Activated naive CD8-positive, alpha-beta T cell treated with anti-CD3 and anti-CD28 coated beads, Interleukin-2, amount 10 ng/mL, durations not matched to agents 7 days and 5 days (primary cell): ENCODE measurements at places on chromosomes 6 and 20. TPM values are rescaled to one million over a fixed set of nuclear protein-coding genes. Genes with fewer than 3 reads are reported as not detected.

DNA sequence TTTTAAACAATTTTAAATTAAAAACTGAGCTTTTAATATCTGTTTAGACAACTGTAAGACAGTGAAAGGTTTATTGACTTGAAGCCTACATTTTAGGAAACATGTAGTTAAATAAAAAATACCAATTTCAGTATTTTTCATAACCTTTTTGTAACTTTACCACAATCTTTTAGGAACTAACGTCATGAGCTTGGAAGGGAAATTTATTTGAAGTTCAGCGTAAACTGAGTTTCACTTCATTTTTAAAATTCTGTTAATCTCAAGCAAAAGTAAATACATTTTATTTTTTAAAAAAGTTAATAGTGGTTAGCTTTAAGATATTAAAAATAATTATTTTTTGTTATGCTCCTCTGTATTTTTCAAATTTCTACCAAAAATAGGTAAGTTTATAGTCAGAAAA lies 5.5 kb downstream of the CST7 start:
- peaks cover 38% of the 10 kb centered on the region for H3K4me1 ChIP-seq
- no peak for DNase-seq
- no peaks in the 10 kb centered on the region for H3K27me3 ChIP-seq
- peak overlapping the region; percentile 57 for H3K4me3 ChIP-seq
- H3K27ac ChIP-seq = peak overlapping the region; percentile 80

- H3K27me3 ChIP-seq = no peaks in the 10 kb centered on the region
- peak overlapping the region; percentile 81 for H3K27ac ChIP-seq
- H3K36me3 ChIP-seq = no peaks in the 10 kb centered on the region
- DNase-seq = no peak
- H3K4me3 ChIP-seq = peak overlapping the region; percentile 67
Measured at GRCh38 chr6:107064579-107065065, 36.6 kb downstream of the MTRES1 start.

- no peak overlapping the region for H3K27ac ChIP-seq
- peaks cover 13% of the 10 kb centered on the region for H3K4me1 ChIP-seq
- no peak for DNase-seq
Measured at GRCh38 chr20:64176551-64176950, 12.3 kb downstream of the MYT1 start.

GRCh38 chr6:14883921-14884320 lies 361.9 kb upstream of the JARID2 start:
- no peaks in the 10 kb centered on the region for H3K36me3 ChIP-seq
- H3K4me3 ChIP-seq = no peak overlapping the region
- no peak for DNase-seq
- H3K27ac ChIP-seq = no peak overlapping the region

GRCh38 chr6:17865243-17865642 lies 122.2 kb downstream of the KIF13A start:
- no peak for DNase-seq
- H3K4me3 ChIP-seq = no peak overlapping the region
- peaks cover 32% of the 10 kb centered on the region for H3K27me3 ChIP-seq
- H3K36me3 ChIP-seq = no peaks in the 10 kb centered on the region
- no peaks in the 10 kb centered on the region for H3K4me1 ChIP-seq

DNA sequence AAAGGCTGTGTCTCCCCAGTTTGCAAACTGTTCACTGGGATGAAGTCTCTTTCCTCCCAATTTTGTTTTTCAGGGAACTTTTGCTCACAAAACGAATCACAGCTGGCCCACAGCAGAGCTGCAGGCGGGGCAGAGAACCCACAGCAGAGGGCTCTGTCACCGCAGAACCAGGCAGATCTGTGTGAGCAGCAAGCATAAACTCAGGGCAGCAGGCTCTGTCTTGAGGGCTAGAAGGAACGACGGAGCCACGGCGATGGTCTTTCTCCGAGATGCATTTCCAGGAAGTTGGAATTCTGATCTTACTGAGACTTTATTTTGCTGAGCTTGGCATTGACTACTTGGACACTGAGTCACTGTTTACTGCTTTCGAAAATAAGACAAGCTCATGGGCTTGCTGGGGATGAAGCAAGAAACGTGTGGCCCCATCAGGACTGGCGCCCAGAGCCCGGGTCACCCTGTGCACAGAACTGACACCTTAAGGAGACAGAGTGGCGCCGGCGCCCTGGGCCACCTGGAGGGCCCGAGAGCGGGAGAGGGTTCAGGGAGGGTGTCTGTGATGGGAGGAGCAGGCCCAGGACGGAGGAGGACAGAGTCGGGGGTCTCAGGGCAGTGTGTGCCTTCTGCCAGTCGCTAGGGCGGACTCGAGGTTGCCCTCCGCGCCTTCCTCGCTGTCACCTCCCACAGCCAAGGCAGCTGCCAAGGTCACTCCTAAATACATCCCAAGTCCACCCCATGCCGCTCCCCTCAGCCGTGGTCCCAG lies 106.3 kb upstream of the NXT1 start:
- no peak for DNase-seq
- peaks cover under 1% of the 10 kb centered on the region for H3K27me3 ChIP-seq
- no peaks in the 10 kb centered on the region for H3K36me3 ChIP-seq
- no peak overlapping the region for H3K4me3 ChIP-seq
- no peak overlapping the region for H3K27ac ChIP-seq
- no peaks in the 10 kb centered on the region for H3K4me1 ChIP-seq

DNA sequence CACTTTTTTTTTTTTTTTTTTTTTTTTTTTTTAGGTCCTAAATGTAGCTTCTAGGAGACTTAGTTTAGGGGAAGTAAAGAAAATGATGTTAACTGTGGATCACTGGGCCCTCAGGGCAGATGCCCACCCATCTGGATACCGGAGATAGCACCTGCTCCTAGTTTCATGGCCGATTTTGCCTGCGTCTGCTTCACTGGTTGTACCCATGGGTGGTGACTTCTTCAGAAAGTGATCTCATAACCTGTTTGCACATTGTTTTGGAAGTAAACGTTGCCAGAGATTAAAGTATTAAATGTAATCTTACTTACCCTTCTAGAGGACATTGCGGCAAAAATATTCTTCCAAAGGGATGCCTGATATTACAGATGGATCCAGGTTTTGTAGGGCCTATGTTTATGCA lies 79.8 kb upstream of the SGK1 start:
- H3K36me3 ChIP-seq = no peaks in the 10 kb centered on the region
- no peak overlapping the region for H3K4me3 ChIP-seq
- H3K4me1 ChIP-seq = peaks cover 9% of the 10 kb centered on the region
- peaks cover 2% of the 10 kb centered on the region for H3K27me3 ChIP-seq

GRCh38 chr6:106206905-106207304 lies 118.7 kb downstream of the ATG5 start:
- H3K27me3 ChIP-seq = no peaks in the 10 kb centered on the region
- H3K4me3 ChIP-seq = no peak overlapping the region
- peaks cover 50% of the 10 kb centered on the region for H3K36me3 ChIP-seq

- no peaks in the 10 kb centered on the region for H3K36me3 ChIP-seq
- no peak overlapping the region for H3K27ac ChIP-seq
- peak; percentile 81 for DNase-seq
- H3K27me3 ChIP-seq = peaks cover 87% of the 10 kb centered on the region
Measured at GRCh38 chr6:149925974-149926777, 3.3 kb upstream of the RAET1G start.

DNA sequence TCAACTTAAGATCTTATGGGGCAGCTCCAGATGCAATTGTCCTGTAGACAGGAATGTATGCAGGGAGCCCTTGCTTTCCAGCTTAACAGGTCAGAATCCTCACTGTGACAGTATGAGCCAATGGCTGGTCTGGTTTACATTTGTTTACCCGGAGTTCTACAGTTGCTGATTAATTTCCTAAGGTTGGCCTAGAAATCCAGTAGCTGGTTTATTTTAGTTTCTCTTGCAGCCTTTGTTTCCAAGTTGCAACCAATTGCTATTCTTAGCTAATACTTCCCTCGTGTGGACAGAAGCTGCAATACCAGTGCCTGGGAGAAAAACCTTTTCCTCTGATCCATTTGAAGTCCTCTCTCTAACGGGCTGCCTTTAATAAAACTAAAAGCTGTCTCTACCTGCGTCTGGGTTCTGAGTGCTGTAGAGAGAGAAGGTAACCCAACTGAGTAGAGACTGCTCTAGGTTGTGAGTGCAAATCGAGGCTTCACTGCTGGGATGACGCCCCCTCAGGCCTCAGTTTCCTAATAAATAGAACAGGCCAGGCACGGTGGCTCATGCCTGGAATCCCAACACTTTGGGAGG lies 45.9 kb downstream of the ZNF217 start:
- DNase-seq = no peak
- H3K36me3 ChIP-seq = no peaks in the 10 kb centered on the region
- H3K27me3 ChIP-seq = no peaks in the 10 kb centered on the region
- no peak overlapping the region for H3K27ac ChIP-seq
- no peak overlapping the region for H3K4me3 ChIP-seq
- peaks cover 3% of the 10 kb centered on the region for H3K4me1 ChIP-seq

- no peaks in the 10 kb centered on the region for H3K27me3 ChIP-seq
- no peak overlapping the region for H3K4me3 ChIP-seq
- H3K36me3 ChIP-seq = peaks cover 33% of the 10 kb centered on the region
- no peak for DNase-seq
Measured at GRCh38 chr6:38085031-38085430, 265.5 kb downstream of the ZFAND3 start.

DNA sequence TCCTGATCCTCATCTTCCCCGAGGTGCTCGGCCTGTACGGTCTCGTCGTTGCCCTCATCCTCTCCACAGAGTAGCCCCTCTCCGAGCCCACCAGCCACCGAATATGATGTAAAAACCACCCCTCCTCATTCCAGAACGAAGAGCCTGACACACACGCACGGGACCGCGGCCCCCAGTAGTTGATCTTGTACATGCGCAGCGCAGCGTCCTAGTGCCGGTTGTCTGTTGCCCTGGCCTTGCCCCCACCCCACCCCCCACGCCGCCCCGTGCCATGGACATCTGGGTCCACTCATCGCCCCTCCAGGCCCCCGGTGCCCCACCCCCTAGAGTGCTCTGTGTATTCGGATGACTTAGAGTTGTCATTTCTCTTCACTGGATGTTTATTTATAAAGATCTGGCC lies 5.2 kb upstream of the PRPH2 start:
- peaks cover 1% of the 10 kb centered on the region for H3K27me3 ChIP-seq
- peaks cover 13% of the 10 kb centered on the region for H3K4me1 ChIP-seq
- no peak for DNase-seq
- no peaks in the 10 kb centered on the region for H3K36me3 ChIP-seq
- peak overlapping the region; percentile 89 for H3K4me3 ChIP-seq

DNA sequence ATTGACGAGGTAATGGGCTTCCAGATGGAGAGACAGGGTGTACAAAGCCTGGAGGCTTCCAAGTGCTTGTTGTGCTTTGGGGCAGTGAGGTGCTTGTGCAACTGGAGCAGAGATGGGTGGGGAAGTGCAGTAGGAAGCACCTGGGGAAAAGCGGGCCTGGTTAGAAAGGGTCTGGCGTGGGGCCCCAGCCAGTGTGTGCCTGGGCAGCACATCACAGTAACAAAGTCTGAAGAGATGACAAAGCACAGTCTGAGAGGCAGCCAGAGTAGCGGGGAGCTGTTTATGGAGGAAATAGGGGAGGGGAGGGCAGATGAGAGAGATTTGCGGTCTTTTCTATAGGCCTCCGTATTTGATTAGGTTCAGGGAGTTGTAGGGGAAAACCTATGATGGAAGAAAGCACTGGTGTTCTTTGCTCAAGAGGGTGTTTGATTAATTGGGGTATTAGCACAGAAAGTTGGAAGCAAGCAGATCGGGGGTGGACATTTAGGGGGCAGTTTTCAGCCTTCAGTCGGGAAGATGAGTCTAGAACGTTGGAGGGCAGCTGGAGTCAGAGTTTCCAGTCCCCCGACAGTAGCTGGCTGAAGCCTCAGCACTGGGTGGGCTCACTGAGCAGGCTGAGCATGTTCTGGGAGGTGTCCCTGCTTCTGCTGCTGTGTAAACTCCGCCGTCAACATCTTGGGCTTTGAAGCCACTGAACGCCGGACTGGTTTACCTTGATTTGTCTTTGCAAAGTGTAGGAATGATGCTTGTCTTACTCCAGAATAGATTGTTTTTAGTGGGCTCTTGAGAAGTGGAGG lies 15.5 kb upstream of the MROH8 start:
- H3K4me3 ChIP-seq = peak overlapping the region; percentile 33
- DNase-seq = no peak
- peak overlapping the region; percentile 77 for H3K27ac ChIP-seq
- H3K27me3 ChIP-seq = no peaks in the 10 kb centered on the region

C20orf202 gene
- 0.25 TPM for total RNA-seq

KCNK16 gene
- total RNA-seq = not detected

STK35 gene
- 17.0 TPM for total RNA-seq

PTK6 gene
- 0.11 TPM for total RNA-seq

ARFGEF2 gene
- total RNA-seq = 19.8 TPM

C4A gene
- total RNA-seq = 6.7 TPM

EYA4 gene
- total RNA-seq = not detected

SIM1 gene
- not detected for total RNA-seq

MYLK4 gene
- 0.62 TPM for total RNA-seq
